ENCODE measurements at places on chromosomes 3 and 15.

GRCh38 chr3:99248130-99248529, 346.6 kb upstream of the DCBLD2 start:
- DNase-seq: no peak

- DNase-seq: no peak
Measured at GRCh38 chr3:53250453-53250852, 5.4 kb downstream of the TKT start.

DNA sequence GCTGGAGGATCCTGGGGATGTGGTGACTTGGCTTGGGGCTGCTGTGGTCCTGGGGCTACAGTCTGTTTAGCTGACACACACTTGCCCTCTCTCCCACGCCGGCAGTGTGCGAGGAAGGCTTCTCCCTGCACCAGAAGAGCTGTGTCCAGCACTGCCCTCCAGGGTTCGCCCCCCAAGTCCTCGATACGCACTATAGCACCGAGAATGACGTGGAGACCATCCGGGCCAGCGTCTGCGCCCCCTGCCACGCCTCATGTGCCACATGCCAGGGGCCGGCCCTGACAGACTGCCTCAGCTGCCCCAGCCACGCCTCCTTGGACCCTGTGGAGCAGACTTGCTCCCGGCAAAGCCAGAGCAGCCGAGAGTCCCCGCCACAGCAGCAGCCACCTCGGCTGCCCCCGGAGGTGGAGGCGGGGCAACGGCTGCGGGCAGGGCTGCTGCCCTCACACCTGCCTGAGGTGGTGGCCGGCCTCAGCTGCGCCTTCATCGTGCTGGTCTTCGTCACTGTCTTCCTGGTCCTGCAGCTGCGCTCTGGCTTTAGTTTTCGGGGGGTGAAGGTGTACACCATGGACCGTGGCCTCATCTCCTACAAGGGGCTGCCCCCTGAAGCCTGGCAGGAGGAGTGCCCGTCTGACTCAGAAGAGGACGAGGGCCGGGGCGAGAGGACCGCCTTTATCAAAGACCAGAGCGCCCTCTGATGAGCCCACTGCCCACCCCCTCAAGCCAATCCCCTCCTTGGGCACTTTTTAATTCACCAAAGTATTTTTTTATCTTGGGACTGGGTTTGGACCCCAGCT, 2.9 kb upstream of the FES start:
- no peak for DNase-seq

- no peak for DNase-seq
Measured at GRCh38 chr3:2391896-2392295, 293.2 kb downstream of the CNTN4 start.

DNA sequence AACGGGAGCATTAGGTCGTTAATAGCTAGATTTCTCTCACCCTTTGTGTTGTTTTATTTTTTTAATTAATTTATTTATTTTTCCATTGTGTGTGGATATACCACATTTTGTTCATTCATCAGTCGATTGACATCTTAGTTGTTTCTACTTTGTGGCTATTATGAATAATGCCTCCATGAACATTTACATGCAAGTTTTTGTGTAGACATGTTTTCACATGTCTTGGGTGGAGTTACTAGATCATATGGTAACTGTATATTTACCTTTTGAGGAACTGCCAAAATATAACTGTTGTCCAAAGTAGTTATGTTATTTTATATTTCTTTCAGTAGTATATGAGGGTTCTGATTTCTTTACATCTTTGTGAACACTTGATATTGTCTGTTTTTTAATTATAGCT, 18.8 kb downstream of the ZWILCH start:
- no peak for DNase-seq

GRCh38 chr3:16399473-16399872, 114.0 kb downstream of the RFTN1 start:
- DNase-seq: no peak

DNA sequence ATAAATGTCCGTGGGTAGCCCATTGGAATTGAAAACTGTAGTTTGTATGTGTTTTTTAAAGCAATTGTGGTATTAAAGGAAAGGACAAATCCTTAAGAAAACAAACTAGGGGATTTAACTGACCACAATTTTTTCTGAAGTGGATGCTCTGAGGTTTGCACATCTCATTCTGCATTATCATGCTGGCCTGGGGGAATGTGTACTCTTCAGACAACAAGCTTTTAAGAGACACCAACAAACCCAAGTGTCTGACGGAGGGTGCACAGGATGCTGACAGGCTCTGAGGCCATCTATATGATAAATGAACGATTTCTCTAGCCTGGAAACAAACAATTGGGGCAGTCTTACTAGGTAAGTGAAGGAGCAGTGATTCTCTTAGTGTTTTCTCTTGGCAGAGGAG, 9.1 kb downstream of the LINS1 start:
- DNase-seq: no peak

- DNase-seq: no peak
Measured at GRCh38 chr3:98846101-98846500, 55.4 kb downstream of the DCBLD2 start.

- DNase-seq: no peak
Measured at GRCh38 chr3:150942221-150942620, 30.3 kb downstream of the CLRN1 start.

DNA sequence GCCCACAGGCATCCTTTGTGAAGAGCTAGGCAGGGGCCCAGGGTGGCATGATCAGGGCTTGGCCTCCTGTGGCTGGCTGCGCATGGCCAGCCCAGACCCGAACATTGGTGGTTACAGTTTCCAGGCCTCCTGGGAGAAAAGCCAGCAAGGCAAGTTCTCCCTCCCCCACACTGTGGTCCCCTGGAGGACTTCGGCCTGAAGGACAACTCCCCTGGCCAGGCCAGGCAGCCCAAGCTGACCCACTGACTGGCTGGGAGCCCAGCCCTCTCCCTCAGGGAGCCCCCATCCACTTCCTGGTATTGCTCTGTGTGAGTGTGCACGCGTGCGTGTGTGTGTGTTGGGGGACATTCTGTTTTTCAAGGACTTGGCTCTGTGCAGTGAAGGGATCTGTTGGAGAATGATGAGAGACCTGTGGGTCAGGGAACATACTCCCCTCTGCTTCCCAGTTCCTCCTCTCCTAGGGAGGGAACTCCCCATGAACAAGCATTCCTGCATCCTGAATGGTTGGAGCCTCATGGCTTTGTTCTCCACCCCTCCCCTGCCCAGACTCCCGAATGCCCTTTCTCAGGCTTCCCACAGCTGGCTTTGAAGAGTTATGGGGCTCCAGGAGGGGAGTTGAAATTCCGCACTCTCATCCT, 29.5 kb downstream of the CORO2B start:
- DNase-seq: no peak

DNA sequence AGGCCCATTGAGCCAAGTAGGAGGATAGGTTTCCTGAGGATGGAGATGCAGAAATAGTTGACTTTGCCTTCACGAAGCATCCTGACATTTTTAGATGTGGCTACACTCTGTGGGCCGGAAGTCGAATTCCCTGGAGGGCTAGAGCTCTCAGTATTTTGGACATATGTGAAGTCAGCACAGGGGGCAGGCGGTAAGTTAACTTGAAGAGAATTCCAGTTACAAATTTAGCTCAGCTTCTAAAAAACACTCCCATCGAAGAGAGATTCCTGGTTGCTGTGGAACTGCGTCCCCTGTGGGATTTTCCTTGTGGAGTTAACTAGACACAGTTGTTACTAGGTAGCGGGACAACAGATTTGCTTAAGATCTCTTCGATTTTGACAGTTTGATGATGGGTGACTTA, 161.9 kb upstream of the RGMA start:
- DNase-seq: no peak

DNA sequence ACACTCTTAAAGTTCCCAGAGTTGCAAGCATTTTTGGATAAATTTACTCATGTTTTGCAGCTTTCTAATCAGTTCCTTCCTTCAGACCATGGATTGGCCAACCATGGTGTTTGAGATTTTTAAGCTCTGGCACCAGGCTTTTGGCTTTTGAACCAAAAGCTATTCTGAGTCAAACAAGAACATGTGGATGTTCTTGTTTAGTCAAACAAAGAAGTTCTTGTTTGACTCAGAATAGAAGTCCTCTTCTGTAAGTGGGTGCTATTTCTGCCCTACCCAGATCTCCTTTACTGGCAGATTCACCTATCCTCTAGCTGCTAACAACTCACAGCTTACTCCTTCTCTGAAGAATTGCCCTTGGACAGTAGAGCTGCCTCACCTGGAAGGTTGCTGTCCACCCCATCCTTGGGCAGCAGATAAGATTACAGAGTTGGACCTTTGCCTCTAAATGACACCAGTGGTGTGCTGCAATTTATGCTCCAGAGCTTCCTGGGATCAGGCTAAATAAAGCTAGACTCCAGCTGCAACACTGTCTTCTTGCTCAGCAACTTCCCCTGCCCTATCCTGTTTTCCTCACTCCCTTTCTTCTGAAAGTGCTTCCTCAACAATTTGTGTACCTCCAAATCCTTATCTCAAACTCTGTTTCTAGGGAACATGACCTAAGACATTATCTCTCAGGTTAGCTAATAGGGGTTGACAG, 65.6 kb downstream of the COL6A6 start:
- no peak for DNase-seq

- no peak for DNase-seq
Measured at GRCh38 chr15:33768670-33769190, 199.6 kb upstream of the CHRM5 start.

DNA sequence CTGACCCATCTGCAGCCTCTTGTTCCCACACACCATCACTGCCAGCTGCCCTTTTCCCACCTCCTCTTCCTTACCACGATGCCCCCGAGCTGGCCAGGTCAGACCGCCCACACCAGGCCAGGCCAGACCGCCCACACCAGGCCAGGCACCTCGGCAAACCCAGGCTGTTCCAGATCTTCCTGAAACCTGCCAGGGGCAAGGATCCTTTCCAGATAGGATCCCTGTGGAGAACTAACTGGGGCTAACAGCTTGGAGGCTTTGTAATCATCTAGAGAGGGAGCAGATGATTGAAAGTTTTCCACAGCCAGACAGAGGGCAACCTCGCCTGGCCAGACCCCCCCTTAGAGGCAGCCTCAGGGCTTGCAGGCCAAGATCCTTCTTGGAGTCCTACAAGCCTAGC, 287.3 kb upstream of the TLE3 start:
- DNase-seq: no peak

DNA sequence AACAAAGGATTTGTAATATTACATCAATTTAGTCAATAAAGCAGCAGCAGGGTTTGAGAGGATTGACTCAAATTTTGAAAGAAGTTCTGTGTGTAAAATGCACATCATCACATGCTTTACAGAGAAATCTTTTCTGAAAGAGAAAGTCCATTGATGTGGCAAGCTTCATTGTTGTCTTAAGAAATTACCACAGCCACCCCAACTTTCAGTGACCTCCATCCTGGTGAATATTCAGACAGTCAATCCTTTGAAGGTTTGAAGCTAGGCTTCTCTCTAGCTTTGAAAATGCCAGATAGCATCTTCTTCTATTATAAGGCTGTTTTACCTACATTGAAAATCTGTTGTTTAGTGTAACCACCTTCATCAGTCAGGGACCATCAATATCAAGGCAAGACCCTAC, 51.8 kb upstream of the SETMAR start:
- DNase-seq: no peak

GRCh38 chr15:84749111-84749991, 959 bp downstream of the ZNF592 start:
- DNase-seq: peak; percentile 12

- no peak for DNase-seq
Measured at GRCh38 chr15:34654625-34655024, 71.2 kb upstream of the GOLGA8B start.

DNA sequence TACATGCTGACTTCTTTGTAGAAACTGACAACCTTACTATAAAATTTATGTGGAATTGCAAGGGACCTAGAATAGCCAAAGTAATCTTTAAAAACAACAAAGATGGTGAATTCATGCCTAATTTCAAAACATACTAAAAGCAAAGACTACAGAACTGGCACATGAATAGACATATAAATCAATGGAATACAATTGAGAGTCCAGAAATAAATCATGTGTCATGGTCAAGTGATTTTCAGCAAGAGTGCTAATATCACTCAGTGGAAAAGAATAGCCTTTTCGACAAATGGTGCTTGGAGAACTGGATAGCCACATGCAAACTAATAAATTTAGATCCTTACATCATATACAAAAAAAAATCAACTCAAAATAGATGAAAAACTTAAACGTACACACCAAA, 8.7 kb downstream of the IMPG2 start:
- DNase-seq: no peak

GRCh38 chr3:50221411-50222168, 14.4 kb upstream of the GNAI2 start:
- no peak for DNase-seq
